Karpas-422 (cell line): ENCODE measurements at places on chromosomes 6 and 20. TPM values are rescaled to one million over a fixed set of nuclear protein-coding genes. Genes with fewer than 3 reads are reported as not detected.

The RPS18 gene
- total RNA-seq, result 7,996 and 13,063 TPM in 2 replicates

The CGAS gene
- 10.7 and 12.8 TPM in 2 replicates for total RNA-seq

The CYP24A1 gene
- total RNA-seq, result not detected in 2 replicates

The PROKR2 gene
- total RNA-seq, result not detected in 2 replicates

The PRKN gene
- not detected in 2 replicates for total RNA-seq

DNA sequence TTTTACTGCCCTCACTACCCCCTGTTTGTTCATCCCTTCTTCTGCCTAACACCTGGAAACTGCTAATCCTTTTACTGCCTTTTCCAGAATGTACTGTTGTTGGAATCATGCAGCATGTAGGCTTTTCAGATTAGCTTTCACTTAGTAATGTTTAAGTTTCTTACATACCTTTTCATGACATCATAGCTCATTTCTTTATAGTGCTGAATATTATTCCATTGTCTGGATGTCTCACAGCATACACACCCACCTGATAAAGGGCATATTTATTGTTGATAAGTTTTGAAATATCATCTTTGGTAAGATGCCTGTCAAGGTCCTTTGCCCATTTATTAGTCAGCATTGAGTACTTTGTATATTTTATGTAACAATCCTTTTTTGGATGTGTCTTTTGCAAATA is 588.2 kb upstream of the NRSN1 start:
- H3K36me3 ChIP-seq, result no peaks in the 10 kb centered on the region
- H3K27ac ChIP-seq, result no peak overlapping the region
- no peak for DNase-seq
- H3K4me3 ChIP-seq, result no peak overlapping the region
- no peaks in the 10 kb centered on the region for H3K4me1 ChIP-seq

- no peak for DNase-seq
- no peaks in the 10 kb centered on the region for H3K4me1 ChIP-seq
- no peaks in the 10 kb centered on the region for H3K27me3 ChIP-seq
Measured at GRCh38 chr6:129969064-129969463, 49.3 kb upstream of the L3MBTL3 start.

DNA sequence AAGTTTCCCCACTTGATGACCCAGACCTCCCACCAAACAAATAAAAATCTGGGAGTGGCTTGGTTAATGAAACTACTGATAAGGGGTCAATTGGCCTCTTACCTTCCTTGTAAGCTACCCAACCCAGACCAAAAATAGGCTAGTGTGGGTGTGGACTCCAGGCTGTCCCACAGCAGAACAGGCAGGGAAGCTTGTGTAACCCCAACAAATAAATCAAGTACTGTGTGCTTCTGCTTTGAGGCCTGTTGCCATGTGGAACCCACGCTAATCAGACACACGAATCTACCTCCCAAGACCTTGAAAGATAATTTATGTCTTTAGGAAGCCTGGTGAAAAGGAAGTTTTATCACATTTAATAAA is 33.7 kb upstream of the PAQR8 start:
- no peak overlapping the region for H3K4me3 ChIP-seq
- DNase-seq, result no peak
- H3K36me3 ChIP-seq, result no peaks in the 10 kb centered on the region
- H3K27ac ChIP-seq, result no peak overlapping the region
- H3K4me1 ChIP-seq, result peaks cover 4% of the 10 kb centered on the region

- no peaks in the 10 kb centered on the region for H3K36me3 ChIP-seq
- no peaks in the 10 kb centered on the region for H3K27me3 ChIP-seq
- H3K27ac ChIP-seq, result 0 out of 2 replicates have a peak overlapping the region, but pooled peaks have one; percentile 5
- peak overlapping the region; percentile 34; the same call in 1 of the 2 replicates for H3K4me3 ChIP-seq
Measured at GRCh38 chr6:36326356-36326995, 10.2 kb downstream of the BNIP5 start.

DNA sequence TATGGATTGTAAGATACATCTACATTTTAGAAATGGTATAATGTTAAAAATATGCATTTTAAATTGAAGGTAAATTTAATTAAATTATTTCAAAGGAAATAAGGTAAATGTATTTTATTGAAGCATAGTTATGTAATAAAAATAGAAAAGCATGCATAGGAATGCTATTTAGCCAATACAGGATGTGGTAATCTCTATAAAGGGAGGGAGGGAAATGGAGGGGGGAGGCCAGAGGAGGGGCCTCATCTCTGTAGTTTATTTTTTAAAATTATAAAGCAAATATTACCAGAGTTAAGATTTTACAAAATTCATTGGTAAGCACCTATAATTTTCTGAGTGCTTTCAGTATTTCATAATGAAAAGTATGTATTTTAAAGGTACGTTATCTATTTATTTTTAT is 27.2 kb downstream of the SLC16A10 start:
- H3K4me3 ChIP-seq, result no peak overlapping the region
- no peak overlapping the region for H3K27ac ChIP-seq
- no peak for DNase-seq
- H3K27me3 ChIP-seq, result no peaks in the 10 kb centered on the region

- H3K4me3 ChIP-seq, result no peak overlapping the region
- no peak for DNase-seq
- peaks cover 4% of the 10 kb centered on the region for H3K4me1 ChIP-seq
- H3K27ac ChIP-seq, result no peak overlapping the region
Measured at GRCh38 chr6:10338151-10338550, 76.7 kb downstream of the TFAP2A start.

- H3K4me3 ChIP-seq, result no peak overlapping the region
- no peaks in the 10 kb centered on the region for H3K4me1 ChIP-seq
Measured at GRCh38 chr6:39191236-39191930, 37.9 kb downstream of the KCNK5 start.

- DNase-seq, result no peak
- peaks cover 5% of the 10 kb centered on the region for H3K4me1 ChIP-seq
- H3K4me3 ChIP-seq, result no peak overlapping the region
- H3K27ac ChIP-seq, result no peak overlapping the region
- H3K36me3 ChIP-seq, result no peaks in the 10 kb centered on the region
Measured at GRCh38 chr20:8562356-8562755, 430.3 kb downstream of the PLCB1 start.

DNA sequence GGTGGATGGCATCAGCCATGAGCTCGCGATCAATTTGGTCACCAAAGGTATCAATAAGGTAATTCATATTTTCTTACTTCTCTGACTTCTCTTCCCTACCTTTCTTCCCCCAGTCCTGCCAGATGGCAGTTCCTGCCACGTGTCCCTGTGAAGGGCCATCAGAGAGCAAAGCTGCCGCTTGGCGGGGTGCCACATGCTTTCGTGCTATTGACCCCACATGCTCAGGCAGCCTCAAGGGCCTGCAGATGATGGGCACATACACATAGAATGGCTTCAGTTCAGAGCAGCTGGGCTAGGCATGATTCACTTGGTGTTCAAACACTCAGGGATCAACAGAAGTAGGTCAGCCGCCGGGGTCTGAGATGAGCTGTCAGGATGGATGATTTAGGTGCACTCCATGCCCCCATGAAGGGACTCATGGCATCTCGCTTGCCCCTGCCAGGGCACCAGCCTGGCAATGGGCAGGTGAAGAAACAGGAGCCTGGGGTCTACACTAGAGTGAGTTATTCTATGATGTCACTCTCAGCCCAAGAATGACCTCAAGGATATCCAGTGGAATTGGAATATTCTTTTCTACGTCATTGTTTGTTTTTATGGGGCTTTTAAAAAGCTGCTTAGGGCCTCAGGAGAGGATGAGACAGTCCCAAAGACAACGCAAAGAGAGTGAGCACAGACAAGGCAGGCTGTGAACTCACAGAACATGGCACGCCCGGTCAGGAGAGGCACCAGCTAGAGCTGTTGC is 25.5 kb downstream of the BANF2 start:
- no peaks in the 10 kb centered on the region for H3K36me3 ChIP-seq
- no peak for DNase-seq
- no peak overlapping the region for H3K27ac ChIP-seq
- no peaks in the 10 kb centered on the region for H3K27me3 ChIP-seq

- H3K36me3 ChIP-seq, result no peaks in the 10 kb centered on the region
- DNase-seq, result no peak
- H3K27ac ChIP-seq, result no peak overlapping the region
- H3K4me3 ChIP-seq, result no peak overlapping the region
- no peaks in the 10 kb centered on the region for H3K4me1 ChIP-seq
- no peaks in the 10 kb centered on the region for H3K27me3 ChIP-seq
Measured at GRCh38 chr6:167444602-167445346, 119.9 kb downstream of the TTLL2 start.

DNA sequence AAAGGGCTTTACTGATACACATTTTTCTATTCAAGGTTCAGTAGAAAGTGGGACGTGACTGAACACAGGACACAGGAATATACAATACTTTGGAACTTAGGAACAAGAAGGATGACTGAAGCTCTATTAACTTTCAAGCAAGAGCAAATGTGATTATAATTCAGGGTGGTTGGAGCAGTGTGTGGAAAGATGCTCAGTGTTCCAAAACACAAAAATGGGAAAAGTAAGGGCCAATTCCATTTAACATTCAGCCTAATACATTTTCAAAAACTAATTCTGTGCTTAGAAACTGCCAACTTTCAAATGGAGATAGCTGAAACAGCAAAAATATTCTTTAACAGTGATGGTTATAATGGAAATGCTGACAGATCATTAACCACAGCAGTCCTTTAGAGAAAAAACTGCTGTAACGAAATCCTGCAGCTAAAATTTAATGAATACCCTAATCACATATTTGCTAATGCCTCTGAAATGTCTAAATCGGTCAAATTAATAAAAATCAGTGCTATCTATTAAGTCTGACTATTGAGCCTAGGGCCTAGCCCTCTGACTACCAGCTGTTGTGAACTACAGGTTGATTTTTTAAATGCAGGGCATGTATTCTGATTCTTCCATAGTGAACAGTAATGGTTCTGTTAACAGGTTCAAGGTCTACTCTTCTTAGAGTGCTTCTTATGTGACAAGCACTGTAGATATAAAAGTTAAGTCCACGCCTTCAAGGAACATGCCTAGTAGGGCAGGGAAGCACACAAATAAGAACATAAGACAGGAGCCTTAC is 45.9 kb downstream of the RARS2 start:
- no peak for DNase-seq
- H3K36me3 ChIP-seq, result peaks cover 60% of the 10 kb centered on the region
- no peak overlapping the region for H3K27ac ChIP-seq
- H3K27me3 ChIP-seq, result no peaks in the 10 kb centered on the region
- no peaks in the 10 kb centered on the region for H3K4me1 ChIP-seq

DNA sequence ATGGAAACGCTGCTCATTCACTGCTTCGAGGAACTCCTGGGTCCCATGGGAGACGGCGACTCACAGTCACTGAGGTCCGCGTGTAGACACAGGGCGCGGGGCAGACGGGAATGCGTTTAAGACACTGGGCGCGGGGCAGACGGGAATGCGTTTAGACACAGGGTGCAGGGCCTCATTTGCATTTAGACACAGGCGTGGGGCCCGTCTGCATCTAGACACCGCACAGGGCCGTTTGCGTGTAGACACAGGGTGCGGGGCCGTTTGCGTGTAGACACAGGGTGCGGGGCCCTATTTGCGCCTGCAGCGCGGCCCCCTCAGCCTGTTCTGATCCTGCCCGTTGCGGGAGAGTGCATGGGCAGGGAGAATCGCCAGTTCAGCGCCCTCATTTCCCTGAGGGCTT is 10.4 kb downstream of the DACT2 start:
- no peaks in the 10 kb centered on the region for H3K36me3 ChIP-seq
- H3K27ac ChIP-seq, result no peak overlapping the region

DNA sequence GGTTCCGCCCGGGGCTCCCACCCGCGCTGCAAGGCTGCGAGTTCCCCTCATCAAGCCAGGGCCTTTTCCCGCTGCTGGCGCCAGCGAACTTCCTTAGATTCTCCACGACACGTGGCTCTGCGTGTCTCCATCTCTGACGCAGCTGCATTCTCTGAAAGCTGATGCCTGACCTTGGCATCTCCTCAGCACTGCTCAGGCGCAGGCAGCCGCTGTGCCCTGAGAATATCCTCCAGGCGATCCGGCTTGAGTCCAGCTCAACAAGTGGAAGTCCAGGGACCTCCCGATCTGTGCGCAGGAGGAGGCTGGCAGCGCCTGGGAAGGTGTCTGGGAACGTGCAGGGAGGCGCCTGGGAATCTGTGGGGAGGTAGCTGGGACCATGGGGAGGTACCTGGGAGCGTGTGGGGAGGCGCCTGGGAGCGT is 171.2 kb upstream of the THBS2 start:
- no peak overlapping the region for H3K27ac ChIP-seq
- no peak for DNase-seq
- no peak overlapping the region for H3K4me3 ChIP-seq

DNA sequence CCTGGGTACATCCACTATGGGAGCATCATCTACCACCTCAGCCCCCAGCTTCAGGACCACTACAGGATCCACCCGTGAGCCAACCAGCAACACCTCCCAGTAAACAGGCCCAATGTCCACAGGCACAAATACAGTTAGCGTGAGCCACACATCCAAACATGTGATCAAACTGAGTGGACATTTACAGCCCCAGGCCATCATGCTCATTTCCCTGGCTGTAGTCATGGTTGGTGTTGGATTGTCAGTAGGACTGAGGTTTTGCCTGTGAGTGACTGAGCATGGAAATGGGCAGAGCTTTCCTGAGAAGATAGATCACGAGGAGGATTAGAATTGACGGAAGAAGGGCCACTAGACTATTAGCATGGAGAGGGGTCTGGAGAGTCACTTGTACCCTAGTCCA is 10.7 kb upstream of the MUC21 start:
- H3K4me3 ChIP-seq, result no peak overlapping the region
- H3K27me3 ChIP-seq, result no peaks in the 10 kb centered on the region
- no peak for DNase-seq
- H3K27ac ChIP-seq, result no peak overlapping the region
- H3K36me3 ChIP-seq, result no peaks in the 10 kb centered on the region

DNA sequence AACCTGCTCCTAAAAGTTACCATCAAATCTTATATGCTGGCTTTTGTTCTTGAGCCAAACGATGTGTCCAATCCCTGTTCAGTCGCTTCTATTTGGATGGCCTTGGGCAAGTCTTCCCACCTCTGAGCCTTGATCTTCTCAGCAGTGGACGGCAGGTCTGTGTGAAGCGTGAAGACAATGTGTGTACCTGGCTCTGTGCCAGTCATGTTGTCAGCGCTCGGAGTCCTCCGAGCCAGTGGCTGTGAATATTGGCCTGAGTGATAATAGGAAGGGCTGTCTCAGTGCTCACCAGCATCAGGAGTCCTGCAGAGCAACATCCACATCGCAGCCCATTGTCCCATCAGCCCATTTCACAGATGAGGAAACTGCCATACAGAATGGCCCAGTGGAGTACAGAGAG is 219.0 kb downstream of the CDC5L start:
- H3K27me3 ChIP-seq, result no peaks in the 10 kb centered on the region
- H3K36me3 ChIP-seq, result no peaks in the 10 kb centered on the region
- no peak overlapping the region for H3K4me3 ChIP-seq
- no peaks in the 10 kb centered on the region for H3K4me1 ChIP-seq
- DNase-seq, result no peak
